CD4-positive, alpha-beta memory T cell (primary cell): ENCODE measurements at places on chromosomes 12 and 14.
A peak's percentile ranks its signal among the peaks of the same experiment; 100 is the strongest.

DNA sequence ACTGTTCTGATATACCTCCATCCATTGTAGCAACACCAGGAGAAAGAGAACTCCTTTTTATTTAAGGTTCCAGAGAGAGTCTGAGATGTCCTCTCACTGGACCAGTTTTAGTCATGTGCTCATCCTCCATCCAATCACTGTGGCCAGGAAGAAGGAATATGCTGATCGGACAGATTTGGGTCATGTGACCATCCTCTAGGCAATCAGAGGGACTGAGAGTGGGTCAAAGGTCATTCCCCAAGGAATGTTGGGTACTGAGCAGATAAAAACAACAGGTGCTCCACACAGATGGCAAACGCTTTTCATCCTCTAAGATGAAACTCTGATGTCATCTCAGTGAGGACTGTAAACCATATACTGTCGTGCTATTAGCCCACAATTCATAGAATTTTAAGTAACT lies 28.8 kb upstream of the RPH3A start:
- no peak for DNase-seq

- DNase-seq = no peak
Observed at GRCh38 chr14:70338550-70338949, 20.9 kb downstream of the COX16 start.

DNA sequence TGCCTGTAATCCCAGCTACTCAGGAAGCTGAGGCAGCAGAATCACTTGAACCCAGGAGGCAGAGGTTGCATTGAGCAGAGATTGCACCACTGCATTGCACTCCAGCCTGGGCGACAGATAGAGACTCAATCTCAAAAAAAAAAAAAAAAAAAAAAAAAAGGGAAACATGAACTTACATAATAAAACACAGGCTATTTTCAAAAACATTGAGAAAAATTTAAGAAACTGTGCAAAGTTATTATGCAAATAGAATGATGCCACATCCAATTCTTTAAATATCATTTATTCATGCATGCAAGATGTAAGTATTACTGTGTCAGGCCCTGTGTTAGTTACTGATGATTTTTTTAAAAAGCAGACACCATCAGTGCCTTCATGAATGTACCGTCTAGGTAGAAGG lies 20.0 kb upstream of the SLC16A7 start:
- no peak for DNase-seq

DNA sequence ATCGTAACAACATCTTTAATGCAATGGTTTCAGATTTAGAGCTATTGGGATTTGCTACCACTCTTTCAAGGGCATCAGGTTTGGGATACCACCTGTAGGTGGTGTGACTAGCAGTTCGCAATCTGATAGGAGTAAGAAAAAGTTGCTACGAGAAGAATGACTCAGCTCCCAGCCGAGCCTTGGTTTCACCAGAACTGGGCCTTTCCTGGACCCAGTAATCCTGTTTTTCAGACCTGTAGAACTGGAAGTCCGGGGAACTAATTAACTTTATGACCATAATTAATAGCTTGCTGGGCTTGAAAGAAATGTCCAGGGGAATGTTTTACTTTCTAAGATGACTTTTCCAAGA lies 770 bp downstream of the ABHD4 start:
- DNase-seq = peak; percentile 18

- DNase-seq = no peak
Observed at GRCh38 chr12:87155621-87156020, 873.6 kb downstream of the C12orf50 start.

DNA sequence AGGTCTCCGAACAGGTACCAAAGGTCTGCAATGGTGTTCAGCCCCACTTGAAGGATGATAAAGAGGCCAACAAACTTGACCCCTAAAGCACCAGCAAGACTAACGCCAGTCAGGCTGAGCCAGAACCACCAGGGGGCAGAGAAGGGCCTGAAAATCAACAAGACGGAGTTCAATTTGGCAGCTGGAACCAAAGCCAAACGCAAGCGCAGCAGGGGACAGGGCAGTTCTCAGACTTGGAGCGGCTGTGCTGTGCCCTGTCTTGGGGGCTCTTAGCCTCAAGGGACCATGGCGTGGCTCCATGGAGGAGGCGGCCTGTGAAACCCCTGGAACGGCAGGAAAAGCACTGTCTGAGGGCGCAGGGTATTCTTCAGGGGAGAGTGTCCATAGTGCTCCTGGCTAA lies 19.6 kb downstream of the POMT2 start:
- DNase-seq = peak; percentile 28

DNA sequence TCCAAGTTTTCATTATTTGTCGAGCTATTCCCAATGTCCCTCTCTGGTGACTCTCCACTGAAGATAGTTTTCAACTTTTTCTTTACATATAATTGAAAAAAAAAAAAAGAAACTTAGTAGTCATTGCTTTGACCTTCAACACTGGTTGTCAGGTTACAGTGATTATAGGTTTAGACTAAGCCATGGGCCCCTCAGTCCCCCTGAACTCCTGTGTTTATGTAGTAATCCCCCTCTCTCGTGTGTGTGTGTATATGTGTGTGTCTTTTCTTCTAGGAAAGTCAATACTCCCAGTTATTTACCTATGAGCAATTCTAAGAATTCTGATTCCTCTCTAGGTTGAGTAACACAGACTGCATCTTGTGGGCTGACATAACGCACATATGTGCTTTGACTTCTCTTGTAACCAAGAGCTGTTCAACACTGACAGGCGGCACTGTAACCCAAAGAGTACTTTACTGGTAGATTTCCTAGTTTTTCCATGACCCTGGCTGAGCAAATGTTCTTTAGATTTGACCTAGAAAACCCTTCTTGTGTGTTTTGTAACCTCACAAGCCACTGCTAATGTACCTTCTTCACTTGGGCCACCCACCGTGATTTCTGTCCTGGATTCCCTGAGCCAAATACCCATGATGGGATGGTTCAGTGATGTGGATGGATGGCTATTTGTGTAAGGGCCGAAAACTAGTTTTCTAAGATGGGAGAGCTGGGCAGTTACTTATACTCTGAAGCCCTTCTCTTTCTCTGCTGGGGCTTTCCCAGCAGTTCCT lies 15.0 kb upstream of the MANSC4 start:
- no peak for DNase-seq
